GM12891 (cell line): ENCODE measurements at places on chromosomes 11 and 22.

- peak; percentile 52 for DNase-seq
Observed at GRCh38 chr22:24053481-24054226, 42.5 kb downstream of the CABIN1 start.

DNA sequence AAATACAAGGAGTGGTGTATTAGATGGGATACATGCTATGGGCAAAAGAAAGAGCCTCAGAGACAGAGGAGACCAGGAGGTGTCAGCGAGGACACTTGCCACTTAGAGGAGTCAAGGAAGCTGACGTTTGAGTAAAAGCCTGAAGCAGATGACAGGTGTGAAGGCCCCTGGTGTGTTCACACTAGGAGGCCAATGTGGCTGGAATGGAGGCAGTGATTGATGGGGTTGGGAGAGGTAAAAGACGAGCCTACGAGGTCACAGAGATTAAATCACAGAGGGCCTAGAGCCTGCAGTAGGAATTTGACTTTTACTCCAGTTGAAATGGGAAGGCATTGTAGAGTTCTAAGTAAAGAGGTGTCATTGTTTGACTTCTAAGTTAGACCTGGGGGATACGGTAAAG lies 12.0 kb upstream of the GDPD5 start:
- DNase-seq, result no peak

GRCh38 chr11:59178402-59178801 lies 6.5 kb downstream of the DTX4 start:
- no peak for DNase-seq

- no peak for DNase-seq
Observed at GRCh38 chr11:134835561-134835960, 423.5 kb upstream of the B3GAT1 start.
